Posterior vena cava (tissue), 2 donors: ENCODE measurements at places on chromosomes 2 and 18. TPM values are rescaled to one million over a fixed set of nuclear protein-coding genes. Genes with fewer than 3 reads are reported as not detected.
A peak's percentile ranks its signal among the peaks of the same experiment; 100 is the strongest.

DNA sequence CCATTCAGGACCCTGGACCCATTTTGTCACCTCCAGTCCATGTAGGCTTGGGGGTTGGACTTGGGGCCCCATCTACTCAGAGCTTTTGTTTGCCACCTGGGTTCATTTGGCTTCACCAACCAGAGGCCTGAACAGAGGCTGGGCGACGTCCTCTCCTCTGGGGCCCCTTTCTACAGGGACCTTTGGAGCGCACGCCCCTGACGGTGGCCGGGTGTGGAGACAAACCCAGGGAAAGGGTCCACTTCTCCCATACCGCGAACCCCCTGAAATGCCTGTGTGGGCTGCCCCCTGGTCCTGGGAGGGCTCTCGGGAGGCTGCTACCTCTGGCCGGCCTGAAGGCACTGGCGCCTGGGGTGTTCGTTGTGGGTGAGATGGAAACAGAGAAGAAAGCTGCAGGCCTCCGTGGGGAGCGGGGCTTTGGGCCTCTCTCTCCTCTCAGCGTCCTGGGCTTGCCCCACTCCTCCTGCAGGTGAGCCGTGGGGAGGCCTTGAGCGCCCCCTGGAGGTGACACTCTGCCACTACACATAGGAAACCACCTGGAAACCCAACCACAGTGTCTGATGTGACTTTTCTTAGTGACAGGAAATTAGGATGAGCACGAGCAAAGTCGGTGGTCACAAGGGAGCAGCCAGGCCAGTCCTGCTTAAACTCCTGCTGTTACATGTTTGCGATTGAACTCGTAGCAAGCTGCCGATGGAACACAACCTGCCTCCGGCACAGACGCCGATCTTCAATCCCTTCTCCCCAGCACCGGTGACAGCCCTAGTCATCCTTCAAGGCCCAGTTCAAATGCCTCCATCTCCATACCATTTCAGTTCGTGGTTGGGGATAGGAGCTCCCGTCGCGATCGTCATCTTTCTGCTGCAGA, 12.0 kb upstream of the NTSR2 start:
- DNase-seq: peak; percentile 67

DNA sequence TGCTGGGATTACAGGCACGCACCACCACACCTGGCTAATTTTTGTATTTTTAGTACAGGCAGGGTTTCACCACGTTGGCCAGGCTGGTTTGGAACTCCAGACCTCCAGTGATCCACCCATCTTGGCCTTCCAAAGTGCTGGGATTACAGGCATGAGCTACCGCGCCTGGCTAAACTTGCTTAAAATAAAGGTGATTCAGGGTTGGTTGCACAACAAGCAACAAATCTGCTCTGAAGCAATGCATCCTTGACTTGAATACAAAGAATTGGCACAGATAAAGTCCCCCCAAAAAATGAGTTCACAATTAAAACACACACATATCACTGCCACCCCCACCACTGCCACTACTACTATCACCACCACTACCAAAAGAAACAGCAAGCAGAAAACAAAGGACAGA, 34.9 kb downstream of the CCDC88A start:
- no peak for DNase-seq

DNA sequence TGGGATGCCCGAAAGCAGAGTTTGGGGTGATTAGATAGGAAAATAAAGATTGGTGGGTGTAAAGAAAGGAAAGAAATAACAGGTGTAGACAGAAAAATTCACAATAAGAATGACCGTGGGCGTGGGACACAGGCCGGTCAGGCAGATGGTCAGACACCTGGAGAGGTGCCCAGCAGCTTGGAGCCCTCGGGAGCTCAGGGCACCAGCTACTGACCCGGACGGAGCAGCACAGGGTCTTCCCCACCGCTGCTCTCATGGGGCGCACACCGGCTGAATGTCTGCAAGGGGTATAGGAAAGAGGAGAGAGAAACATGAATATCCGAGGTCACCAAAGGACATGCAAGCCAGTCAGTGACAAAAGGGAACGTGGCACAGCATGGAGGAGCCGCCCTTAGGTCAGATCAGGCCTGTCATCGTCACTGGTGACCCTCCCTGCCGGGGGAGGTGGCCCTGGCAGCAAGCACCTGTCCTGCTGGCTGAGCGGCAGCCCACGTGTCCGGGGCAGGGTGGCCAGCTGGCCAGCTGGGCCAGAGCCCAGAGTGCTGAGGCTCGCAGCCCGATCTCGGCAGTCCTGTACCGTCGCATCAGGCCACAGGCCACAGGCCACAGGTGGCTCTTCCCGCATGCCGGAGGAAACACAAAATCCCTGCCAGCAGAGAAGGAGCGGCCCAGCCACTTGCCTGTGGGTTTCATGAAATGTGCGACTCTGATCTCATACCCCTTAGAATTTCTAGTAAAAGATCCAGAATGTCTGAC, 112.0 kb upstream of the NDUFV2 start:
- DNase-seq: no peak

DNA sequence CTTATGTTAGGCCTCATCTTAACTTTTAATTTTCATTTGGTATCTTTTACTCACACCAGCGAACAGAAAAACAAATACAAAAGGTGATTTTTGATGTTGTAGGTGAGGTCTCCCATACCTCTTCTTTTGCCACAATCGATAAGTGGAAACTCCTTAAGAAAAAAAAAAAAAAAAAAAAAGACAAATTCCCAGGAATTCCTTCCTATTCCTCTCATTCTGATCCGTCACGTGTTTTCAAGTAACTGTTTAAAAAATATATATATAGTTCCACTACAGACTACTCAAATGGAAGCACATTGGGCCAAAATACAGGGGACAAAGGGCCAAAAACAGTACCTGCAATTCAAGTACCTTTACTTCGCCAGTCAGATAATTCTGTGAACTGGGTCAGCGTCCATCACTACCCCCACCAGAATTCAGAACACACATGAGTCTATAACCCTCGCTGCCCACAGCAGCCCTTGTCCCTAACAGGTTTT, 16.5 kb downstream of the NMUR1 start:
- DNase-seq: no peak

DNA sequence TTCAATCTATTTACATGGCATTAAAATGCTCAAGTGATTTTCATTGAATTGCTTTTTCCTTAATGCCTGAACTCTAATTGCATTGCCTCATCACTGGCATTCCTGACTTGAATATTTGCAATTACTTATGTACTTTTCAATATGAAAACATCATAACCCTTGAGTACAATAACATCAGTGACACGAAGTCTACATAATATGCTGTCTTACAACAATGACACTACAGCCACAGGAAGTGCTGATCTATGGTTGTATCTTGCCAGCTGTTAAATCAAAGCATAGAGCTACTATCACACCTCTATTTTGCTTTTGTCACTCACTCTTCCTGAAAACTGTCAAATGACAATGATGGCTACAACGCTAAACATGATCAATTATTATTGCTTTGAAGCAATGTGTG, 156.9 kb downstream of the CCDC102B start:
- DNase-seq: no peak

DNA sequence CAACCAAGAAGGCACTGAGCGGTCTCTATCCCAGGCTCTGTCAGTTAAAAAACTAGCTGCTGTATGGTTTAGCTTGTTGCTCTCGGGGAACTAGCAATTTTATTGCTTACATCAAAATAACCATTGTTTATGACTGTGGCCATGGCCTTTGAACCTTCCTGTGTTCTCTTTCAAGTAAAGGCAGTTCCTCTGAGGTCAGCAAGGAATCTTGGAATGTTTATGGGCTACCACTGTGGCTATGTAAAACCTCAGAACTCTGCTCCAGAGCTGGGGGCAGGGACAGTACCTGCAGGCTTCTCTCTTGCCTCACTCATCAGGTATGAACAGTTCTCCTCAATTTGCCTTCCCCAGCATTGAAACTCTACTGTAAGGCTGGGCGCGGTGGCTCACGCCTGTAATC, 416.0 kb upstream of the NETO1 start:
- no peak for DNase-seq

DNA sequence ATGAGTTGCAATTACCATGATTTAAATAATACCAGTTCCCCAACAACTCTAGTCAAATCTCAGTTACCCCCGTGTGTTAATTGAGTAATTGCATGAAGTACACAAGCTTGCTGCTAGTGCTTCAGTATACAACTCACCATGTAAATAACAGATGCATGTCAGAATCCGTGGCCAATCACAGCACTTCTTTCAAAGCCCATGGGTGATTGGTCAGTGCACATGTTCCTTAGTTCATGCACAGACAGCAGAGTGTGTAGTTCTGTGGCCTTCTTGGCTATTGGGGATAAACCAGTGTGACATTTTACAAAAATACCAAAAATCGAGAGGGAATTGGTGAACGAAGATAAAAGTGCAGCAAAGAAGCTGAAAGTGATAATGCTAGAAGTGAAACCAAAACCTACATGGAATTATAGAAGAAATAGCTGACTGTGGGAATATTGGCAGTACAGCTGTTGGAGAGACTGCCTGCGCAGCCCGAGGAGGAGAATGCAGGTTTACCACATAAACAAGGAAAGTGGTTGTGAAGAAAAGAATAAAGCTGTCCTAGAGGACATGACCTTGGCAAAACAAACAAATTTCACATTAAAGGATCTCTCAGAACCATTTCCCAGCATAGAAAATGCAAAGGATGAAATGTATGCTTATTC, 59.4 kb downstream of the NEDD4L start:
- DNase-seq: no peak

VWA3B gene
- not detected for total RNA-seq

GRCh38 chr2:235949567-235950472, 218.4 kb downstream of the GBX2 start:
- no peak for DNase-seq

RESP18 gene
- total RNA-seq: not detected

DNA sequence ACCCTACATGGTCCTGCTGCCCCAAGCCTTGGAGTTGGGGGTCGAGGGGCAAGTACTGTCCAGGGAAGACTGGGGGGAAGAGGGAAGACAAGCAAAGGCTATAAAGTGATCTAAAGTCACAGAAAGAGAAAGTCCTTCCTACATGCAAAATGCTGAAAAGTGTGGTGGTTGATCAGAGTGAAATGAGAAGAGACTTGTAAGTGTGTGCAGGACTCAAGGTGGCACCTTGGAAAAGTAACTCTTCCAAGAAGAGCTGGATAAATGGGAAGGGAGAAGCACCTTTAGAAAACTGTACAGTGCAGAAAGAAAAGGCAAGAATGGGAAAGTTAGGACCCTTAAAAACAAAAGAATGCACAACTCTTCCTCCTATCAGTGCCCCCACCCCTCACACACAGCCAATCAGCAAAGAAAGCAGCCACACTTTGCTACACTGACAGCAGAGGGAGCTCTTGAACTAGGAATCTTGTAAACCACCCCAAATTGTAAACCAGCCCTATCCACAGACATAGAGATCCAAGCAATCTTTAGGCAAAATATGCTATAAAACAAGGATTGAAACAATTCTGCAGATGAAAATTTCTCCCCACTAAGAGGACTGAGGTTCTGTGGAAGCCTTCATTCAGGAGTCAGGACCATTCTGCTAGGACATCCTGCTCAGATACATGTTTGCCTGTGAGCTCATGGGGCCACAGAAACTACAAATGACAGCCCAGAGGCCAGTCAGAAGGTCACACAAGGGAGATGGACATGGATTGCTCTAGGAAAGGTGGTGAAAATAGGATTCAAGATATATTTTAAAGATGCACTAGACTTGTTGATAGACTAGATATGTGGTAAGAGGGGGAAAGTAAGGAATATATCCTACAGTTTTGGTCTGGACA, 146.4 kb downstream of the FTCDNL1 start:
- no peak for DNase-seq

GRCh38 chr2:18169121-18169892, 290.8 kb downstream of the KCNS3 start:
- no peak for DNase-seq

- DNase-seq: no peak
Measured at GRCh38 chr2:114754907-114755563, 312.6 kb downstream of the DPP10 start.

DNA sequence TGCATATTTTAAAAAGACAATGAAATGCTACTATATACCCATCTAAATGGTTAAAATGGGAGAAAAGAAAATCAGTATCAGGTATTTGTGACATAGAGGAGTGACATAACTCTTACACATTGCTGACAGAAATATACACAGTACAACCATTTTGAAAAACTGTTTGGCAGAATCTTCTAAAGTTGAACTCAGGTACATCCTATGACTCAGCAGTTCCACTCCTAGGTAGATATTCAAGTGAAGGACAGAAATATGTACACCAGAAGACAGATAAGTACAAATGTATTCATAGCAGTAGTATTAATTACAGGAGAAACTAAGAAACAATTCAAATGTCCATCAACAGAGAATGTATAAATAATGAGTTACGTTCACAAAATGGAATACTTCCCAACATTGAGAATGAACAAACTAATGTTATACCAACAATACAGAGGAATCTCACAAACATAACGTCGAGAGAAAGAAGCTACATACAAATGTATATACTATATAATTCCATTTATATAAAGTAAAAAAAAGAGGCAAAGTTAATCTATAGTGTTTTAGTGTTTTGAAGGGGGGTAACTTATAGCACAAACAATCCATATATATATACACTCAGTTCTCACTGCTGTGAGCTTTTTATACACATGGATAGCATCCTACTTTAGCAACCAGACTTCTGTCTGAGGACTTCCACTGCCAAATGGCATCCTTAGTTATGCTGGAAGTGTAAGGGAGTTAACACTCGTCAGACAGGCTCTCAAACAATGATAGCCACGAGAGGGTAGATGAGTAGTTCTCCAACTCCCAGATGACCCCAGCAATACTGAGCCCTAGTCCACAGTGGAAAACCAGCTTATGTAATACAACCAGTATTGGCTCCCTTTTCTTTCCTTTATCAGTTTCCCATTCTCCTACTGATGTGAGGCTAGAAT, 172.5 kb downstream of the NBAS start:
- no peak for DNase-seq

DNA sequence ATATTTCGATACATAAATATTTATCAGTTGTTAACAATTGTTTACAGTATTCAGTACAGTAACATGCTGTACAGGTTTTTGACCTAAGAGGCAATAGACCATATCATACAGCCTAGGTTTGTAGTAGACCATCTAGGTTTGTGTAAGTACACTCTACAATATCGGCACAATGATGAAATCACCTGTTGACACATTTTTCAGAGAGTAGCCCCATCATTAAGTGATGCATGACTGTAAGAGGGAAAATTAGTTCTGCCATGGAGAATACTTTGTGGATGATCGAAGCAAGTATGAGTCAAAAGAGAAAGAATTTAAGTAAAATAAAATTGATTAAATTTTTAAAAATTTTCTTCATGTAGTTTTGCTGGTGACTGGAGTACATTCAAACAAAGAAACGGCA, 32.6 kb downstream of the VIT start:
- no peak for DNase-seq

- DNase-seq: no peak
Measured at GRCh38 chr18:3748086-3748485, 298.1 kb downstream of the TGIF1 start.

GRCh38 chr2:162890690-162891311, 52.2 kb upstream of the KCNH7 start:
- no peak for DNase-seq

- no peak for DNase-seq
Measured at GRCh38 chr2:38130876-38131275, 54.9 kb upstream of the CYP1B1 start.

- no peak for DNase-seq
Measured at GRCh38 chr2:3430172-3430571, 50.7 kb downstream of the TRAPPC12 start.

- DNase-seq: no peak
Measured at GRCh38 chr2:134721596-134721995, 2.8 kb upstream of the TMEM163 start.

- no peak for DNase-seq
Measured at GRCh38 chr2:31031132-31031706, 107.0 kb downstream of the GALNT14 start.
